ENCODE measurements at places on chromosomes 2 and 18. TPM values are rescaled to one million over a fixed set of nuclear protein-coding genes. Genes with fewer than 3 reads are reported as not detected.

DNA sequence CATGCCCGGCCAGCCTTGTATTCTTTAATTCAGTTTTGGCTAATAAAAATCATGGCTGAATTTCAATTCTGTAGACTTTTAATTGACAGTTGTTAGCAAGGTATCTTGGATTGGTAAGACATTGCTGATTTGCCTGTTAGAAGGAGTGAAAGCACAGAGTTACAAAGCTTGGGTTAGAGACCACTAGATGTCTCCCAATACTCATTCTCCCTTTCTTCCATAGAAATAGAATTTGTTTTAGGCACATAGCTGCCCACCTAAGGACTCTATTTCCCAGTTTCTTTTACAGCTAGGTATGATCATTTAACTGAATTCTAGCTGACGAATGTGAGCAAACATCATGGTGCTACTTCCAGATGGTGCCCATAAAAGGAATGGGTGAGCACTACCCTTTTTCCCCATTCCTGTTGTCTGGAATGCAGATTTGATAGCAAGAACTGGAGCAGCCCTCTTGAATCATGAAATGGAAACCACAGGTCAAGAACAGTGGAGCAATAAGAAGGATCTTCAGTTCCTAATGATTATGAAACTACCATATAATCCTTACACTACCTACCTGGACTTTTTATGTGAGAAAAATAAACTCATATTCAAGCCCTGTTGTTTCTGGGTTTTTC lies 17.5 kb downstream of the PECR start:
- DNase-seq = no peak

DNA sequence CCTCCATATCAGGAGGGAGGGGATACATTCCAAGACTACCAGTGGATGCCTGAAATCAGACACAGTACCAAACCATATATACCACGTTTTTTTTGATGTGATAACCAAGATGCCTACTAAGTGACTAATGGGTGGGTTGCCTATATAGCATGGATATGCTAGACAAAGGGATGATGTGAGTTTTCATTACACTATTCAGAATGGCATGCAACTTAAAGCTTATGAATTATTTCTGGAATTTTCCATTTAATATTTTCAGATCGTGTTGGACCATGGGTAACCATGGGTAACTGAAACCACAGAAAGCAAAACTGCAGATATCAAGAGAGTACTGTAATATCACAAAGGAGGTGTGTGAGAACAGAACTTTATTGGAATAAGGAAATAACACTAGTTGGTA lies 39.6 kb upstream of the CRACDL start:
- no peak for DNase-seq

DNA sequence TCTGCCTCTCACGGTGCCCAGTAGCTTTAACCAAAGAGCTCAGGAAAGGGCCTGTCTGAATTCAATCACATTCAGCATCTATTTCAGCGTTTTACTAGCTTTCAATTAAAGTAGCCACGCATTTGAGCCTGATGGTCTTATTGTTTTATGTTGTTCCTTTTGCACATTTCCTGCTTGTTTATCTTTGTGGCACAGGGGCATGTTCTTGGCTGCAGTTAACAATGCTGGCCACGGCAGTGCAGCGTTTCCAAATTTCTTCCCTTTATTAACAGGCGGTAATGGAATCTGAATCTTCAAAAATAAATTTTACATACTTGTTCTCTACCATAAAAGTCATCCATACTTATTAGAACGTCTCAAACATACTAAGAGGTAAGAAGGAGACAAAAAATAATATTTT lies 46.2 kb downstream of the HPCAL1 start:
- DNase-seq = no peak

DNA sequence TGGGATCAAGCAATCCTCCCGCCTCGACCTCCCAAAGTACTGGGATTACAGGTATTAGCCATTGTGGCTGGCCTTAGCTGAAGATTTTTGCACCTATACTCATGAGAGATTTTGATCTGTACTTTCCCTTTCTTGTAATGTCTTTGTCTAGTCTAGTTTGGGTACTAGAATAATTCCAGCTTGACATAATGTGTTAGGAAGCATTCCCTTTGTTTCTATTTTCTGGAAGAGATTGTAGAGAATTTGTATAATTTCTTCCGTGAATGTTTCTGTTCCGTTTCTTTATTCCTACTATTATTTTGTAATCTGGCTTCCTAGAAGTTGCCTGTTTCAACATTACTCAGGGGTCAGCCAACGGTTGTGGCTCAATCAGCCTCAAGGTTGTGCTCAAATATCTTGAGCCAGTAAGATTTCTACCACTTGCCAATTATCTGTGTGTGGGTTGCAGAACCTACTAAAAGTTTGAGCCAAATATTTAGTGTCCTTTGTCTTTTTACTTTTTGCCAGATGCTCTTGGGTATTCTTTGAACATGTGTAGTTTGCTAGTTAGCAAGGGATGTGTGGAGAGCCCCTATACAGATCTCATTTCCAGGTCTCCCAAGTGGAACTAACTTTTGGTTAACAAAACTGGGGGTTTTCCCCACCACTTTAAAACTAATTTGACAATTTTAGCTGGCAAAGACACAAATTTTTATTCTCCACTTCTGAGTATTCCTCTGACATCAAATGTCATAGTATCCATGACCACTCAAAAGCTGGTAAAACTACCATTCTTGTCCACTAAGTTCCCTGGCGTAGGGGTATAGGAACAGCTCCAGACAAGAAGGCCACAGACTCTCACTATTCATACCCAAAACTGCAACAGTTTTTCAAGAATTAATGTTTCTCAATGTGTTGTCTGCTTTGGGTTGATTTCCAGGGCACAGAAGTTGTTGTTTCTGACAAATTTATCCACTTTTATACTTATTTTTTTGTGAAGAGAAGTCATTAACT lies 42.8 kb upstream of the BAZ2B start:
- DNase-seq = no peak

DNA sequence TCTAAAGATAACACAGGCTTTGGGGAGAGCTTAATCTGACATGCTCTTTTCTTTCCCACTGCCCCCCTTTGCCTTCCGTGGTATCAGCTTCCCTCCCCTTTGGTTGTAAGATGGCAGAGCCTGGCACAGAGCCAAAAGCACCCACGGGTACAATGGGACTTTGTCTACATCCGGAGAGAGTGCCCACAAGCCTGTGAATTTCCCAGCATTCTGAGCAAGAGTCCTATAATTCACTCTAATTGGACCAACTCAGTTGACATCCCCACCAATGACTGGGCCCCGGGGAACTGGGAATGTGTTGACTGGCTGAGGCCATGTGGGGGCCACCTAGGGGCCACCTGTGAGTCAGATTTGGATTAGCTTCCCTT lies 20.1 kb upstream of the C2orf72 start:
- no peak for DNase-seq

DNA sequence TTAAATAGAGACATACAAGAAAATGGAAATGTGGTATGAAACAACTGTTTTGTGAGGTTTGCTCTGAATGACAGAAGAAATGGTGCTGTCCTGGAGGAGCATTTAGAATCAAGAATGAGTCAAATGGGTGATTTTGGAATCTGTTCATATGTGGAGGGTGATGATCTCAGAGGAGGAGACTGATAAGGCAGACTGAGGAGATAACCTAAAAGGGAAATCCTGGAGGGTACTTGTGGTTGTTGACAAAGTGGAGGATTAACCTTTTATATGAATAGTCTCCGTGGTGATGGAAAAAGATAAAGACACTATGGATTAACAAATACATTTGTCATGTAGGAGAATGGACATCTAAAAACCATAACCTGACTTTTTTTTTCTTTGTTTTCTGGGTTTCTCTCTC lies 74.1 kb downstream of the MMADHC start:
- no peak for DNase-seq

DNA sequence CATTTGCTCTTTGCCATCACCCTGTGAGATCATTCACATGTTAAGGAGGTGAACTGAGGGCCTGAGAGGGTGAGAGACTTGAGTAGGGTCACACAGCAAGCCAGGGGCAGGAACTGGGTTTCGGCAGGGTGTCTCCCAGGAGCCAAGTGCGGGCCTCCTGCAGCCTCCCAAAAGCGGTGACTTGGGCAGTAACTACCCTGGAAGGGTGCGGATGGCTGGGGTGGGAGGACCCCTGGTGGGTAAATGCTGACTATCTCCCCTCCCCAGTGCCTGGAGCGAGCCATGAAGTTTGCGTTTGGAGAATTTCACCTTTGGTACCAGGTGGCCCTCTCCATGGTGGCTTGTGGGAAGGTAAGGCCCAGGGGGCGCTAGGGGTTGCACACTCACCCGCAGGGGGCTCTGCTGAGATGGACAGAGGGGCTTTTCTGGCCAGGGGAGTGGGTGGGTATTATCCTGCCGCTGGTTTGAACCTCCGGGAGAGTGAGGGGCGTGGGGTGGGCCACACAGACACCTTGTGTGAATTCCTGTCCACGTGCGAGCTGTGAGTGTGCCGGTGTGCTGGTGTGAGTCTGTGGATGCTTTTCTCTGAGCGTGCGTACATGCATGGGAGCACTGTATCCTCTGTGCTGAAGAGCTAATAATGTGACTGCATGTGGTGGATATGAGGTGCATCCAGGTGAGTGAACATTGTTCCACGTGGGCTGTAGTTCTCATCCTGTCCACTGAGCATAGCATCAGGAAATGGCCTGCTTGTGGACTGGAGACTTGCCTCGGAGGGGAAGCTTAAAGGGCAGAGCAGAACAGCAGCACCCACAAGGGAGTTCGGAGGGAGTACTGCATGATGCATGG lies 91.0 kb upstream of the MCFD2 start:
- no peak for DNase-seq

DNA sequence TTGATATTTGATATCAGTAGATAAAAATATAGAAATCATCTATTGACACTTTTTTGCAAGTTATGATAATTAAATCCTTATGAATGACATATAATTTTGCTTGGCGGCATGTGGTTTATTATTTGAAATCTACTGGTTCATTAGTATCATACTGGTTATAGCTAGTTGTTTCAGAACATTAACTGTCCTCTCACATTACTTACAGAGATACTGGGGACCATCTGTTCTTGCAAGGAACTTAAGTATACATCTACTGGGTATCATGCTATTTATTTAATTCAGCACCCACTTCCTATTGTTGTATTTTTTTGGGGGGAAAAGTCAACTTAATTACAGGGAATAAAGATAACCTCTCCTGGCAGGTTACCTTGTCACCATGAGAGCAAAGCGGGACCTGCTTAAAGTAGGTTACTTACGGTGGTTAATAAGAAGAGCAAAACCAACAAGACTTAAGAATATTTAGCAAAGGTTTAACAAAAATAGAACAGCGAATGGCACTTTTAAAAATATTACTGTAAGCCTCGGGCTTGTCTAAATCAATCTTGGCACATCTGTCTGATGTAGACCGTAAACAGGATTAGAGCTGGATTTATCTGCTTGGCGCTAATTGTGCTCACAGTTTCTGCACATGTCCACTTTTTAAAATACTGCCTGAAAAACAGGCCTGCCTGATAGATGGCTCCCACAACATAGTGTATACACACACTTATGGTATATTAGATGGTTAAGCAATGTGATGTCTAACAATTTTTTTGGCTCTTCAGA lies 41.8 kb downstream of the CERKL start:
- DNase-seq = no peak

DNA sequence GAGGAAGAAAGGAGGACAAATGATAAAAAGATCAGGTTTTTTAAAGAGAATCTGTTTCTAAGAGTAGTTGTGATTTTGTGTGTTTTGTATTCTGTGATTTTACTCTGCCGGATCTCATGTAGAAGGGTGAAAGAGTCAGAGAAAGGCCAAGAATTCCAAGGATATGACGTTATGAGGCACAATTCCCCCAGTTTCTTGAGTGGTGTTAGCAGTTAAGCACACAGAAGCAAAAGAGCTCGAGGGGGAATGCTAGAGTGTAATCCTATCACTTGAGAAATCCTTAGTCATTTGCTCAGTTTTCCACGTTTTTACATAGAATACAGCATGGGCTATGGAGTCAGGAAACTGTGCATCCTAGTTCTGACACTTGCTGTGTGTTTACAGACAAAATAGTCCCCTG lies 34.8 kb downstream of the METTL4 start:
- DNase-seq = no peak

DNA sequence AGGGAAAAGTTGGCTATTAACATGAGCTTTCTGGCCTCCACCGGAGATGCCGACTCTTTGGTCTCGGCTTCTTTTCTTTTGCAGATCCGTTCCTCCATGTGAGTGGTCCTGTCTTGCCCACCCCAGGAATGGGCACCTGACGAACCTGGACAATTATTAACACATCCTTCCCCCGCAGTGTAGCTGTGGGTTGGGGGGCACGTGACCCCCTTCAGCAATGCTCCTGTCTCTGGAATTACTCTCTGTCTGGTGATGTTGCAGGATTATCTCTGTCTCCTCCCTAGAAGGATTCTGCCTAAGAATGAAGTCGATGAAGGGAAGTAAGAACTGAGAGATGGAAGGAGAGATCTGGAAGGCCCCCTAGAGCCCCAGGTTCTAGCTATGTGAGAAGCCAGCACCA lies 115.2 kb upstream of the NPAS2 start:
- DNase-seq = no peak

COBLL1 gene
- 110 TPM for total RNA-seq

SKOR2 gene
- not detected for total RNA-seq

All from mesothelial cell of epicardium (in vitro differentiated cells).